ENCODE measurements at places on chromosomes 2 and 18.

DNA sequence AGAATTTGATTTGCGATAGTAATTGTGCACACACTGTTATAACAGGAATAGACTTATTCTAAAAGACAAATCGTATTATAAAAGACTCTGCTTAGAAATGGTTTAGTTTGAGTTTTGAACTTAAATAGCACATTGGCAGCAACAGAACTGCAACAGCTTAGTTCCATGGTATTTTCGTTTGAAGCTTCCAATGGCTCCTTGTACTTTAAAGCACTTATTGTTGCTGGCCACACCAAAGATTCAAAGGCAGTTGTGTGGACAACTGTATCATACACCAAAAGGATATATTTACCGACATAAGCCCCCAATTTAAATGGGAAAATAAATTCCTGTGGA lies 627 bp downstream of the WIPF1 start:
- DNase-seq: no peak

- no peak for DNase-seq
Observed at GRCh38 chr2:38352336-38352735, 24.7 kb downstream of the ATL2 start.

DNA sequence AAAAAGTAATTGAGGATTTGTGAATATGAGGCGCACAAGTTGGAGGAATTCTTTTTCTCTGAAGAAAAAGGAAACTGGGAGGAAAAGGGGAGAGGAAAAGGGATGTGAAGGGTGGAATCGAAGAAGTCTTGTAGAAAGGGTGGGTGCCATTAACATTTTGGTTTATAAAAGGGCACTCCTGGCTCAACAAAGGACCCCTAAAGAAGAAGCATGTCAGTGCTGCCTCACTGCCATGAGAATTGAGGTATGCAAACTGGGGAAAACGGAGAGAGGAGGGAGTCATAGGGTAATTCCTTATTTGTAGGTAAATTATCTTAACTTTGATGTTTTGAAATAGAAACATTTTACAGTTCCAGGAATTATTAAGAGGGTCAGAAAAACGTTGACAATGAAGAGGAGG lies 207.2 kb downstream of the NAPG start:
- no peak for DNase-seq

GRCh38 chr18:24588440-24588839 lies 128.0 kb downstream of the HRH4 start:
- DNase-seq: peak; percentile 49

- DNase-seq: no peak
Observed at GRCh38 chr2:232539298-232540231, at the start of gene CHRNG. TSS of gene CHRNG (plus strand) at chr2:232539692. CDS start at chr2:232539748, 56 bp downstream.

- DNase-seq: no peak
Observed at GRCh38 chr2:140747665-140748064, 1383.2 kb downstream of the LRP1B start.

DNA sequence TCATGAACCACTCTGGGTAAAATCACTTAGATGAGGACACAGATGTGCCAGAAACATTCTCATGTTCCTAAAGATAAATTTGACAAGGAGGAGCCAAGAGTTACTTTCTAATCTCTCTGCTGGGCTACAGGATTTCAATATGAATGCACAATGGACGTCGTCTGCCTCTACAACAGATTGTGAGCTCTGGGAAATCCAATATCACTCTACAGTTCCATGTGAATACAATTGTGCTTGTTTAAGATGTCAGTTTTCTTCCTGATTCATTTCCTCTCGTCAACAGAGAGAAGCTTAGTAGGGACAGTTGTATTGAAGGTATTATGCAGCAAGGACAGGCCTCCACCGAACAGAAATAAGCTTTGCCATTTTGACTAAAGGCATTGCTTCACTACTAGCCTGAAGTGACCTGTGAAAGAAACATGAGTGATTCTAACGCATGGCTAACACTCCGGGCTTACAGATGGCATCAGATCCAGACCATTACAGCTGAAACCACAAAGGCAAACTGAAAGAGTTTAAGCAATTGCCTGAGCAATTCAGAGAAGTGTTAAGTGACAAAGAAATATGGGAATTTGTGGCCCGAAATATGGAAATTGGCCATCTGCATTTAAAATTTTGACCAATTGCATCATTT lies 1591.5 kb downstream of the LRP1B start:
- DNase-seq: no peak

DNA sequence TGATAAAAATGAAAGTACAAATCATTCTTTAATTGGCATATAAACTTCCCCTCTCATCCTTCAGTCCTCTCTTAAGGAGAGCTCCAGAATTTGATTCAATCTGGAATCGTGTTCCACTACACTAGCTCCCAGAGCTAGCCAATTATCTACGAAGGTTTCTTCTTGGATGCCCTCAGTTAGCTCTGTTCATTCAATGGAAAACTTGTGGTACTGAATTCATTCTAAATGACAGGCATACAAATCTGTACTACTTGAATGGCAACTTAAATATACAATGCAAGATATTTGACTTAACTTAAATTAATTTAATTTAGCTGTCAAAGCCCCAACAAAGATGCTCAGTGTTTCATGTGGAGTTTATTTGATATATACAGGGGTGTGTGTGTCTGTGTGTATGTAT lies 1474.2 kb upstream of the CELF4 start:
- DNase-seq: no peak

All from DMS79 (cell line).